EH (cell line): ENCODE measurements at places on chromosomes 5 and 9.
A peak's percentile ranks its signal among the peaks of the same experiment; 100 is the strongest.

GRCh38 chr9:86286278-86286677, 3.9 kb upstream of the ISCA1 start:
- DNase-seq = no peak

GRCh38 chr5:155258161-155258560, 244.6 kb downstream of the KIF4B start:
- DNase-seq = no peak

- DNase-seq = no peak
These were observed 27.1 kb downstream of the RASGRF2 start for GRCh38 chr5:80987078-80987766.

GRCh38 chr9:28662675-28663074, 1089.4 kb upstream of the C9orf72 start:
- no peak for DNase-seq

DNA sequence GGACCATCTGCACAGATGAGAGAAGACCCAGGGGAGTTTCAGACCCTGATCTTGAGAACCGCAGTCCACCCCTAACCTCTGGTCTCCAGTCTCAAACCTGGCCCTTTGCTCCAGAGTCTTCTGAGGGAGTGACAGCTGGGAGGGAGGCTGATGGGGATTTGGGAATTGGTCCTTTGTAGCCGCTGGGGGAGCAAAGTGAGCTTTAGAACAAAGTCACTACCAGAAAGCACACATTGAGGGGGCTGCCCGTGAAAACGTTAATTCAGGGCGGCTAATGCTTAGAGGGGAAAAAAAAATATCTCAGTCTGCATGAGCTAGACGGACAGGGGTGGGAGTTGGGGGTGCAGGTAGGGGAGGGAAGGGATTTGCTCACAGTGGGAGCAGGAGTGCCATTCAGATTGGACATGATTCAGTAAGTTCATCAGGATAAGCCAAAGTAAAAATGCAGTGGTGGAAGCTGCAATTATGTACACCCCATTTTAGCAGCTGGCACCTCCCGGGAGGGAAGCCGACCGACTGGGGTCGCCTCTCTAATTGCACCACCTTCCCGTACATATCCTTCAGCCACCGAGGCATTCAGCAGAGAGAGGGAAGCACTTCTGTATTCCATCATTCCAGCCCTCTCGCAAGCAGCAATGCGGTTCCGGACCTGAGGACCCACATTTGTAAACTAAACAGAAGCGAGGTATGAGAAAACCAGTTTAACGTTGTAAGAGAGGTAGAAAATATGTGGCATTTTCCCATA, 123.4 kb upstream of the RETREG1 start:
- DNase-seq = no peak

DNA sequence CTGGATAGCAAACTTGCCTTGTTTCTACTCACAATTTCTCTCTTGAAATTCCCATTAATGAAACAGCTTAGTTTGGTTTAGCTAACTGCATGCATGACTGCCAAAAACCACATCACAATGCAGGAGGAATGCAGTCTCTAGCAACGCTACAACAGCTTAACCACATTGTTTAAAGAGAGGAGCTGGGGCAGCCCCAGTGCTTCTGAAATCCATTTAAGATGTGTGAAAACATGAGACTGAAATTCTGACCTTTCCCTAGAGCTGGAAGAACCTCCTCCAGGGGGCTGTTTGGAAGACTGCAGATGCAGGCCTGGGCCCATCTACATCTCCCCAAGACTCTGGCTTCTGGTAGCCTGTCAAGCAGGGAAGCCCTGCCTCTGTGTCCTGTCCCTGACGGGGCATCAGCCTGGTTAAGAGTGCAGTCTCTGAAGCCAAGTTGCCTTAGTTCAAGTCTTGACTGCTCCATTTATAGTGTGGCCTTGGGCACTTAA, 157.1 kb downstream of the ZNF462 start:
- DNase-seq = peak; percentile 95

- DNase-seq = no peak
These were observed 19.2 kb upstream of the TXNDC8 start for GRCh38 chr9:110356639-110357395.

DNA sequence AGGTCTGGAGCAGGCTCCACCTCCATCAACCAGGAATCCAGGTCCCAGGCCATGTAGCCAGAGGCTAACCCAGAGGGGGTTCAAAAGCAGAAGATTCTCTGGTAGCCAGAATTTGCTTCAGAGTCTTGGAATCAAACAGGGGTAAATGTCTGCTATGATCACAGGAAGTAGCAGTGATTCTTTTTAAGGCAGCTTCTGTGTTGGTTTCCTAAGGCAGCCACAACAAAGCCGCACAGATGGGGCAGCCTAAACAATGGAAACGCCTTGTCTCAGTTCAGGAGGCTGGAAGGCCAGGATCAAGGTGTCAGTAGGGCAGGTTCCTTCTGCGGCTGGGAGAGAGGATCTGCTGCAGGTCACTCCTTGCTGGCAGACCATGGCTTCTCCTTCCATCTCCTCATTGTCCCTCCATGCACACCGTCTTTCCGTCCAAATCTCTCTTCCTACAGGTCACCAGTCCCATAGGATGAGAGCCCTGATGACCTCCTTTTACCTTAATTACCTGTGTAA, 167.3 kb downstream of the ROR2 start:
- DNase-seq = no peak

- peak; percentile 88 for DNase-seq
These were observed 29.5 kb downstream of the MTAP start for GRCh38 chr9:21831841-21832509.

DNA sequence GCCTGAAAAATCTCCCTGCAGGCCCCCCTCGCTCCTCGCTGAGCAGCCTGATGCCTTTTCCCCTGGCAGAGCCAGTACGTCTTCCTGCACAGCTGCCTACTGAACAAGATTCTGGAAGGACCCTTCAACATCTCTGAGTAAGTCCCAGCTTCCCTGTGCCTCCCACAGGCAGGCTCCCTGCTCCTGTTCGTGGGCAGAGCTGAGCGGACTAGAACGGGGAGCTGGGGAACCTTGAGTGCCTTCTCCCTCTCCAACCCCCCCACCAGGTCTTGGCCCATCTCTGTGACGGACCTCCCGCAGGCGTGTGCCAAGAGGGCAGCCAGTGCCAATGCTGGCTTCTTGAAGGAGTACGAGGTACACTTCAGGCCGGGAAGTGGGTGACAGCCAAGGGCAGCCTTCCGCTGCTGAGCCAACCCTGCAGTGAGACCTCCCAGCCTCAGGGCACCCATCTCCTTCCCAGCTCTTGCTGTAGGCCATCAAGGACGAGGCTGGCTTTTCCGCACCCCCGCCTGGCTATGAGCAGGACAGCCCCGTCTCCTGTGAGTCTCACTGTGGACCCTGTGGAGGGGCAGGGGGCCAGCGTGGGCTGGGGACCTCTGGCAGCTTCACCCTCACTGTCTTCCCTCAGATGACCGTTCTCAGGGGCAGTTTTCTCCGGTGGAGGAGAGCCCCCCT, 21.1 kb upstream of the SPTLC1 start:
- no peak for DNase-seq

- DNase-seq = no peak
These were observed 57.8 kb upstream of the TRPM3 start for GRCh38 chr9:71179183-71179582.

- no peak for DNase-seq
These were observed 214.9 kb upstream of the DMRT1 start for GRCh38 chr9:626596-626995.

DNA sequence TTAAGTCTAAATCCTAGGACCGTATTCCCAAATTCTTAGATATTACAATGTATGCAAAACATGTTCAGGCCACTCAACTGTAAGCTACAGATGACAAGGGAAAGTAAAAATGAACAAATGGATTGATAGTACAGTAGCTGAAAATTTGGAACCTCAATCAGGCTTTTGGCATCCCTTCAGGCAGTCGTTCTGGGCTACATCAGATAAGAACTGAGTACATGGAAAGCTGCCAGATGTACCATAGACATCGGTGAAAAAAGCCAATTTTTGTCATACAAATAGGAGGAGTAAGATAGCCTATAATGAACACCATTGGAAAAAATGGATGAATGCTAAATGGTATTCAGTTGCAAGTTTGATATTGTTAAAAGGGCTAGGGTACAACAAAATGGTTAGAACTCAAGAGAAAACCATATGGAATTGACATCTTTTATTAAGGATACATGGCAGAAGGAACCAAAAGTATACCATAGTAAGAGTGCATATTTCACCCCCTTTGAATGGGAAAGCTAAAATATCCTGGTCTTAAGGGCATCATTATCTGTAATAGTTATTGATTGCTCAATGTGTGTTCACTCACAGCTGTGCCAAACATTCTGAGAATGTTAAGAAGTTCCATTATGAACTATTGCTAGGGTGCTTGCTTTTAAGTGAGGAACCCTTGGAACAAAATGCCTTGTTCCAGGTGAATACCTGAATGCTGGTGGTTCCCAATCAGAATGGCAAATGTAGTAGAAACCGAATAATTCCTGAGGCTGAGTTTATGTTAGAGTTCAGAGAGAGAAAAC, 86.4 kb downstream of the NR3C1 start:
- DNase-seq = peak; percentile 51

DNA sequence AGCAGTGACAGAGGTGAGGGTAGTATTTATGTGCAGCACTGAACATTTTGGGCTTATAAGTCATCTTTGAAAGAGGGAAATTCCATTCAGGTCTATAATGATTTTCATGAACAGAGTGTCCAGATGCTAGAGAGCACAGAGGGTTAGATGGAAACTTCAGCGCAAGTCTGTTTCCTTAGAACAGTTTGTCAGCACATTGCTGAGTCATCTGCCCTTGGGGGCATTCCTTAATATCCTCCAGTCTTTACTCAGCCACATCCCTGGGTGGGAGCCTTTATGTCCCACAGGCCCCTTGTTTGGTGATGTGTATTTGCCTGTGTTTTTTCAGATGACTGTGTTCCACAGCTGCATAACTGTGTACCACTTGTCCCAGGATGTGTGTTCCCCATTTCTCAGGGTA, 138.5 kb upstream of the S1PR3 start:
- peak; percentile 98 for DNase-seq

- DNase-seq = no peak
These were observed 177.9 kb upstream of the PRLR start for GRCh38 chr5:35408146-35408545.

- DNase-seq = no peak
These were observed 252.2 kb downstream of the NR2F1-AS1 start for GRCh38 chr5:93328833-93329232.
